Endothelial cell of umbilical vein (primary cell): ENCODE measurements at places on chromosomes 2 and 18.
A peak's percentile ranks its signal among the peaks of the same experiment; 100 is the strongest.

DNA sequence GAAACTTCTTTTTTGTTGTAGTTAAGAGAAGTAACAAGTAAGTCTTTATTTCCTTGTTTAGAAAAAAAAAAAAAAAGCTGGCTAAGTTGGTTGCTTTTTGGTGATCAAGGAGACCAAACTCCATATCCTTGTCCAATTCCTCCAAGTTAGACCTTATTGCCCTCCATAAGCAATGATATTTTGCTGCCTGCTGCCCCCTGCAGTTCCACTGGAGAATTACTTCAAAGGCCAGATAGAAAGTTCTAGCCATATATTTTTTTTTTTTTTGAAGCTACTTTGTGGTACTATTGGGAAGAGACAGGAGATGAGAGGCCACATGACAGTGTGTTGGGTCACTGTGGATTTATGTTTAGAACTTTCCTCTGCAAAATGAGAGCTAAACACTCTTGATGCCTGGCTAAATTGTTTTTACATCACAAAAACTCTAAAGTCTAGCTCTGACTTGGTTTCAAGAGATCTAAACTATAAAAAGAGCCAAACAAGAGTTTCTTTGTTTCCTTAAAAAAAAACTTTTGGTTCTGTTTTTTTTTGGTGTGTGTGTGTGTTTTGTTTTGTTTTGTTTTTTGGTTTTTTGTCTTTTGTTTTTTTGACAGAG, 80.7 kb upstream of the RASGRP3 start:
- peak; percentile 76 for DNase-seq

- no peak for DNase-seq
Observed at GRCh38 chr18:28485210-28485801, 308.4 kb upstream of the CDH2 start.

- no peak for DNase-seq
Observed at GRCh38 chr2:142981756-142982155, 104.3 kb downstream of the KYNU start.

GRCh38 chr2:122663620-122664019, 908.2 kb downstream of the TSN start:
- no peak for DNase-seq

DNA sequence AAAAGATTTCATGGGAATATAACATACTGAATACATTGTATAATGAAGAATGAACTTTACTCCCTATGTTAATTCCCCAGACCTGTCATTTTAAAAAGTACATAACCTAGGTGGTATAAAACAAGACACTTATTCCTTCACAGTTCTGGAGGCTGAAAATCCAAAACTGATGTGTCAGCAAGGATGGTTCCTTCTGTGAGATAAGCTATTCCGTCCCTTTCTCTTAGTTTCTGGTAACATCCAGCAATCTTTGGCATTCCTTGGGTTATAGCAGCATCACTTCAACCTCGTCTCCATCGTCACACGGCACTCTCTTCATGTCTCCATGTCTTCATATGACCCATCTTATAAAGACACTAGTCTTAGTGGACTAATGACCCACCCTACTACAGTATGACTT, 93.9 kb downstream of the ASXL2 start:
- no peak for DNase-seq

- DNase-seq: peak; percentile 51
Observed at GRCh38 chr2:68755071-68755470, 20.5 kb downstream of the ARHGAP25 start.

DNA sequence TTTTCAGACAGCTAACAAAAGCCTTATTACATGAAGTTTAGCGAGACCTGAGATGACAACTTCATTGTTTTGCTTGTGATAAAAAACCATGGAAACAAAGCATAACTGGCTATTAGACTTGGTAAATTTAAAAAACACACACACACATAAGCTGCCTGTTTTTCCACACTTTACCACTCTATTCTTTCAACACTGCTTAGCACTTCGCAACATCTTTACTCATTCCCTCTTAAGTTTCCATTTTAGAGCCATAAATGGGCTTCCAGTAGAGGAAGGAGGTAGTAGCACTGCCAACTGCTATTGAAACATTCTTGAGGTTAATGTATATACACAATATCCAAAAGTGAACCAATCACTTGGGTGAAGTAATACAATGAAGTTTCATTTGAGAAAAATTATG, 54.1 kb downstream of the BAZ2B start:
- no peak for DNase-seq

GRCh38 chr18:50397023-50397422, 22.2 kb downstream of the SKA1 start:
- DNase-seq: no peak

DNA sequence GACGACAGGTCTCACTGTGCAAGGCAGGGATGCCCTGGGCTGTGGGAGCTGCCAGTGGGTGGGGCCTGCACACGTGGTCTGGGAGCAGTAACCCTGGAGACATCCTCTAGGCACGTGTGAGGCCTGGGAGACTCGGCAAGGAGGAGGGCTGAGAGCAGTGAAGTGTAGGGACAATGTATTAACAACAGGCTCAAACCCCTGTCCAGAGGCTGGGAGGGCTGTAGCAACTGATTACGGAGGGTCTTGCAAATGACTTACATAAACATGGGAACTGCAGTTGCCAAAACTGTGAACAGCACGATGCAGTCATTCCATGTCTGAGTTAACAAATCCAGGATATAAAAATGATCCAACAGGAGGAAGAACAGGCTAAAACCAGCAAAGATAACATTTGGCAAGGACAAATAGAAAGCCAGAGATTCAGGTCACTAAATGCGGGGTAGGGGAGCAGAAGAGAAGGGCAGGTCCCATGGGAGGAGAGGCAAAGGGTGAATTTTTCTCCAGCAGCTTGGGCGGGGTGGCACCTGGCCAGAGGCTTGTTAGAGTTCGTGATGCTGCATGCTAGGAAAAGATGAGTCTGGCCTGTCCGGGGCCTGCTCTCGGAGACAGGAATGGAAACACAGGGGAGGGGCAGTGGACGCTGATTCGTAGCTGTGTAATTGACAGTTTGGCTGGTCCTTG, 44.9 kb downstream of the CYP27C1 start:
- no peak for DNase-seq

DNA sequence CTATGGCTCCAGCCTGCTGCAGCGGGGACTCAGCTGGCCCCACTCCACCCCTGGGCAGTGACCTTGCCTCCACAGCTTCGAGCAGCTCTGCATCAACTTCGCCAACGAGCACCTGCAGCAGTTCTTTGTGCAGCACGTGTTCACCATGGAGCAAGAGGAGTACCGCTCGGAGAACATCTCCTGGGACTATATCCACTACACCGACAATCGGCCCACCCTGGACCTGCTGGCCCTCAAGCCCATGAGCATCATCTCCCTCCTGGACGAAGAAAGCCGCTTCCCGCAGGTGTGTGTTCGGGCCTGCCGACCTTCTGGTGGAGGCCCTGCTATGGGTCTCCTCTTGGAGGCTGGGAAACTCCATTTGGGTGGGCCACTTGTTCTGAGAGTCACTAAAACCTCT, 48.6 kb downstream of the MYO7B start:
- DNase-seq: no peak

GRCh38 chr2:211113334-211114175, 557.2 kb downstream of the CPS1 start:
- DNase-seq: no peak

DNA sequence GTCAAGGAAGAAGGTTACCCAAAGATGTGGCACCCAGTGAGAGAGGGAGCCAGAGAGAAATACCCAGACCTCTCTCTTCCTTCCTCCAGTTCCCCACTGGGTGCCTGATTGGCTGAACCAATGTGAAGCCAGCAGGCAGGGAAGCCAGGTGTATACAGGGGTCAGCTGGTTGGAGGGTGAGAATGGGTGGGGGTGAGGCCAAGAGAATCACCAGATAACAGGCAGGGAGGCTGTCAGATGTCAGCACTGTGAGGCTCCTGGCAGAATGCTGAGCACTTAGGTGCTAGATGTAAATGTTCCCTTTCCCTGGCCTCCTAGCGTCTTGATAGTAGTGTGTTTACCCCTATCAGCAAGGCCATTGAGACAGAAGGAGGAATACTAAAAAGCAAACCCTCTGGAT, 104.0 kb upstream of the MGAT5 start:
- DNase-seq: no peak

- DNase-seq: no peak
Observed at GRCh38 chr2:685421-685820, 8.2 kb upstream of the TMEM18 start.

DNA sequence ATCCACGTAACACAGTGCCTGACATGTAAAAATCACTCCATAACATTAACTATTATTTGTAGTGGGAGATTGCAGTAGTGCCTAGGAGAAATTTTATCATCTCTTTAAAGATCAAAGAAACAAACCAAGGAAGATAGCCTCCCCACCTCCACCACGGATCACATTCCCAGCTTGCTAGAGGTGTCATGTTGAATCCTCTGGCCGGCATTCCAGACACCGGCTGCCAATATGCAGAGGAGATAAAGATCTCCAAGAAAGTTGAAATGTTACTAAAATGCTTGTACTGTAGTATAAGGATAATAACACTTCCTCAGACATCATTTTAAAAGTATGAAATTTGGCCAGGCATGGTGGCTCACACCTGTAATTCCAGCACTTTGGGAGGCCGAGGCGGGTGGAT, 6.1 kb upstream of the ATG16L1 start:
- no peak for DNase-seq

GRCh38 chr18:46946656-46947282, 29.4 kb downstream of the KATNAL2 start:
- DNase-seq: peak; percentile 90

DNA sequence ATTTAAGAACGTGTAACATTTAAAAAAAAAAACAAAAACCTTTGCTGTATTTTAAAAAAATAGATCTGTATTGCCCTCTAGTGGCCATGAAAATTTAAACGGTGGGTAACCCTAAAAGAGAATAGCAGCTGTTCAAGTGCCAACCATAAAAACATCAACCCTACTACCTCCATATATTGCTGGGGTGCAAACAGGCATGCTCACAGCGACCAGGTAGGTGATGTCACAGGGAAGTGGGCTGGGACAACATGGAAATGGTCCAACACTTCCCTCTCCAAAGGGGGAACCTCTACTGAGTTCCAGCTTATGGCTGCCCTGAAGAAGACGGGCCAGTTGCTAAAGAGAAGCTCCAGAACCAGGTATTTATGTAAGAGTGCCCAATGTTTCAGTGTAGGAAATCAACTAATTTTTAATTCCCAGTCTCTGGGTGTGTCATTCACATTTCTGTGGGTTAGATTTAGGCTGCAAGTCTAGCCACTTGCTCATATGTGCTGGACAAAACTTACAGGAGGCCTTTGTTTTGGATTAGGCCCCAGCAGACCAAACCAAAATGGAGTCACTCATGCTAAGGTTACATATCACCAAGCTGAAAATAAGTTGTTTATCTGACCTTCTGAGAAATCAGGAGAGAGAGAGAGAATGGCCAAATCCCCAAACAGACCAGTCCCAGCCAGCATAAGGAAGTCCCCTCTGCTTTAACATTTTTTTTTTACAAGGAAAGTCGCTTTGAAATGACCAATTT, 54.5 kb downstream of the SKA1 start:
- peak; percentile 29 for DNase-seq

- no peak for DNase-seq
Observed at GRCh38 chr2:229196448-229196847, 74.6 kb downstream of the PID1 start.

DNA sequence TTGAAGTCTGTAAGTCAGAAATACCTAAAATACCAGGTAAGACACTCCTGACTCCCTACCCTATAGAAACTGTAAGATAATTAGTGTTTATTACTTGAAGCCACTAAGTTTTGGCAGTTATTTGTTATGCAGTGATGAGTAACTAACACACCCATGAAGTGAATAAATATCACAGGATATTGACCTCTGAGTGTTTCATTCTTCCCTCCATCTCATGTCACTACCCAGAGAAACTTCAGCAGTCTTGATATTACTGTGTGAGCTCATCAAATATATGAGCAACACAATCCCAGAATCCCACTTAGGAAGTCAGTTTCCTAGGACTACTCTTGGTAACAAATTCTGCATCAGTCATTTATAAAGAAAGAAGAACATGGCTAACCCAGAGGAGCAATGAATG, 529.7 kb downstream of the FBXO15 start:
- no peak for DNase-seq

- DNase-seq: no peak
Observed at GRCh38 chr2:73265298-73266060, 18.8 kb downstream of the FBXO41 start.

DNA sequence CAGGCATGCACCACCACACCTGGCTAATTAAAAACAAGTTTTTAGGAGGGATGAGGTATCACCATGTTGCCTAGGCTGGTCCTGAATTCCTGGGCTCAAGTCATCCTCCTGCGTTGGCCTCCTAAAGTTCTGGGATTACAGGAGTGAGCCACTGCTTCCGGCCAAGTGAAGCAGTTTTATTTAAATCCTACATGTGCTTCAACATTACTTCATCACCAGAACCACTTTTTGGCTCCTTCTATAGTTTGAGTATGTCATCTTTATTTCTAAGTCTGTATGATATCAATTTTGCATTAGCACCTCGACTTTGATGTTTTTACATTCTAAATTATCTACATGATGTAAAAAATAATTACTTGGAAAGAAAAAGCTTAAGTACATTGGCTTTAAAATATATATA, 144.3 kb downstream of the FMNL2 start:
- DNase-seq: no peak

DNA sequence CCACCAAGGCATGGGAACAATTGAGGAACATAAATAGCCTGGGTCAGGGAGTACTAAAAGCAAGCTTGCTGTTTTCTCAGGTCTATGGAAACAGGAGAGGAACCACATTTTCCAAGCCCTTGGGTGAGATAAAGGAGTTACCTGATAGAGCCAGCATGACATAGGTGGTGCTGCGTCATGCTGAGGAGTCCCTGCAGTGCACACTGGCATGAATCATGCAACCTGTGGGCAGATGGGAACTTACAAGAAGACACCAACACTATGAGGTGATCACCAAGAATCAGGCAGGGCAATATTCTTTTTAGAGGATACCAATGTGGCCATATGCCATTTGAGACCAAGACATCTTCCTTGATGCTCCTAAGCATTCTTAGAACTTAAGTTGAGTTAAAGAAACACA, 531.8 kb downstream of the ZEB2 start:
- no peak for DNase-seq

DNA sequence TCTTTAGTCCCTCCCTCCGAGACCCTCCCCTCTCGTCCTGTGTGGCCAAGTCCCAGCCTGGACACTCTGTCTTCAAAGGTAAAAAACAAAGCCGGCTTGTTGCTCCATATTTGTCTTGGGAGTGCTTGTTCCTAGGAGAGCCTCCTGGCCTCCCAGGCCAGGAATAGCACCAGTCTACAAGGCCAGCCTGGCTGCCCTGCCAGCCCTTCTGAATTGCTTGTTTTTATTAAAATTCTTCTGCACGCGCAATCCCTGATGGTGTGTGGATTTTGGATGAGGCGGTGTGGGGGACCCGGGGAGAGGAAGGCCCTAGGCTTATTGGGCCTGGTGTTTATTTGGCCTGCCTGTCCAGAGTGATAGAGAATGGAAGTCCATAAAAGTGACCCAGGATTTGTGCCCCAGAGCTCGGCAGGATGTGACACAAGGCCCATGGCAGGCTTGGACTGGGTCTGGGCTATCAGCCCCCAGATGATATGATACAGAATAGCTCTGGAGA, 297.3 kb downstream of the CYP26B1 start:
- no peak for DNase-seq

DNA sequence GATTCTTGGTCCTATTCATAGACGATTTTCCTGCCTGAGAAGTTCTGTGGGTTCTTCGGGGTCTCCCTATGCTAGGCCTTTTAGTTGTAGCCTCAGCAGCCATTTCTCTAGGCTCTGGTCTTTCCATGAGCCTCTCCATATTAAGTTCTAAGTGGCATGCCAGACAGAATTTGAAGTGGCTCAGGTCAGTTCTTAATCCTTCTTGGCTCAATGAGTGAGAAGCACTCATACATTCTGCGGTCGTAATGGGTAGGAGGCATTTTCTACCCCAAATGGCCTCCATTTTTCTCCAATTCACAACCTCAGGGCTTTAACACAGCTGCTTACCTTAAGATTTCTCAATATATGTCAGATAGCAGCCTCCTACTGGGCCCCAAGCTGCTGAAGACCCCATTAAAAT, 405.3 kb upstream of the GALNT5 start:
- no peak for DNase-seq
